ENCODE measurements at places on chromosomes 1 and 21. TPM values are rescaled to one million over a fixed set of nuclear protein-coding genes. Genes with fewer than 3 reads are reported as not detected.

GRCh38 chr1:200729863-200730262, 8.8 kb upstream of the CAMSAP2 start:
- no peak for DNase-seq

DNA sequence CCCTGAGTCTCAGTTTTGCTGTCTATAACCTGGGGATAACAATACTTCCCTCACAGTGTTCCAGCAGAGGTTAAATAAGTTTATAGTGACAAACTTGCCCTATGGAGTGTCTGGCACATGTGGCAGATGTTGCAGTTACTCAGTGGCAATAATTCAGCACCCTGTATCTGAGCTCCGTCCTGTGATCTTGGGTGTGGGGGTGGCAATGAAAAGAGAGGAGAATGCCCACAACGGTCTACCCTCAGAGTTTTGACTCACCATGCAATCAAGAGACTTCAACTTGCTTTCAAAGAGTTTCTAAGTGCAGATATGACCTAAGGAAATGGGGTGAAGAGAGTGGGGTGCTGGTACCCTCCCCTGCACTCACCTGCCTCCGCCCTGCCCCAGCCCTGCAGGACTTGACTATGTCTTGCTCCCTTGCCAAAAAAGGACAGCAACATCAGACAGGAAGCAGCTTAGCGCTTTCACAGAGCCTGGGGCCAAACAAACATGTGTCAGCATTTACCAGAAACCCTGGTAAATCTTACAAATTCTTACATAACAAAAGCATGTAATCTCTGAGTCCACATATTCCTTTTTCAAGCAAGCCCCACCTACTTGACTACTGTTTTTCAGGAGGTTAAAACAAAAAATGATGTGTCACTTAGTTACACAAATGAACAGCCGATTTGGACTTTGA, 185.1 kb upstream of the CAMK1G start:
- no peak for DNase-seq

GRCh38 chr1:165047994-165048393, 308.5 kb downstream of the LMX1A start:
- no peak for DNase-seq

DNA sequence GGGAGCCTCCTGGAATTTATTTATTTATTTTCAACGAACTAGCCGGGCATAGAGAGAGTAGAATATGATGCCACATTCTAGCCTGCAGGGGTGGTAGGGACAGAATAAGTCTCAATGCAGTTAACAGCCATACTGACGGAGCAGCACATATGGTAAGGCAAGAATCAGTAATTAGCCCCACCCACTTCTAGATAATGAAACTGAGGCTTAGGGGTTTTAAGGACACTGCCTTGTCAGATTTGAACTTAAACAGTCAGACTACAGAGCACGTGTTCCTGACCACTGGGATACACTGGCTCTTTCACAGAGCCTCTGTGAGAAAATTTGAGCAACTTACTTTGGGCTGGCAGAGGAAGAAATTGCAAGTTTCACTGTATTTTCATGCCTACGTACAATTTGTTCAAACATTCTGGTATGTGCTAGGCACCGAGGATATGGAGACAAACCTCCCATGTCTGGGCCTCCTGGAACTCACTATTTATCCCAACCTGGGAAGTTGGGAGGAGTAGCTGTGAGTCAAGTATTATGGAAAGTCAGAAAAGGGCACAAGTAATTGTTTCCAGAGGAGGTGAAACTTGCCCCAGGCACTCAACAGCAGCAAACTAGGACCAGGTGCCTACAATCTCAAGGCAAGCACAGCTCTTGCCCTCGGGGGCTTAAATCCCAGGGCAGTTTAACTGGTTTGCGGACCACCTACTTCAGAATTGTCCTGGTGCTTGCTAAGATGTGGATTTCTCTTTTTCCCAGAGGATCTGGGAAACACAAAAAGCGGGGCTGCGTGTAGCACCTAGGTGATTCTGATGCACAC, 1.6 kb upstream of the CLIC4 start:
- DNase-seq: no peak

Gene RAB7B
- polyA plus RNA-seq: 10.2 TPM
